Natural killer cell (primary cell): ENCODE measurements at places on chromosomes 7 and 10. TPM values are rescaled to one million over a fixed set of nuclear protein-coding genes. Genes with fewer than 3 reads are reported as not detected.

Gene ARHGAP12
- total RNA-seq = 40.2 TPM

Gene COL28A1
- total RNA-seq = 0.45 TPM

- no peaks in the 10 kb centered on the region for H3K36me3 ChIP-seq
- H3K27me3 ChIP-seq = no peaks in the 10 kb centered on the region
- H3K4me3 ChIP-seq = no peak overlapping the region
- no peak overlapping the region for H3K27ac ChIP-seq
Observed at GRCh38 chr7:1200045-1200444, 32.6 kb upstream of the UNCX start.

GRCh38 chr7:69335331-69335730 lies 262.9 kb upstream of the AUTS2 start:
- H3K27ac ChIP-seq = no peak overlapping the region
- no peaks in the 10 kb centered on the region for H3K36me3 ChIP-seq
- no peaks in the 10 kb centered on the region for H3K4me1 ChIP-seq
- H3K4me3 ChIP-seq = no peak overlapping the region

DNA sequence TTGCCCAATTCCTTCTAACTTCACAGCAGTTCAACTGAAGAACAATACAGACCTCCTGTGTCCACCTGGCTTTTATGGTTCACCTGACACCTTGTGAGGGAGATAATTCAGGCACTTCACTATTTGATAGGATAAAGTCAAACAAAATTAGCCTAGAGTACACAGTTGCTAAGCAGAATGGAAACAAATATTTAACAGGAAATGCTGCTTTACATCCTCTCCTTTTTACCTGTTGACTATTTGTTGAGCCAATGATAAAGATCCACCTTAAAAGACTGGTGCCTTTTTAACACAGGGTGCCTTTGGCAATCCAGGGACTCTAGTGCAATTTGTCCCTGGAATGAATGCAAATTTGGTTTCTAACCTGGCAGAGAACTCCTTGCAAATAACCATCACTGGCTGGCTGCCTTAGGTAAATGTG lies 39.8 kb downstream of the ITPRID1 start:
- DNase-seq = no peak
- no peak overlapping the region for H3K27ac ChIP-seq
- H3K36me3 ChIP-seq = no peaks in the 10 kb centered on the region
- H3K27me3 ChIP-seq = no peaks in the 10 kb centered on the region
- H3K4me3 ChIP-seq = no peak overlapping the region

- no peaks in the 10 kb centered on the region for H3K27me3 ChIP-seq
- DNase-seq = no peak
- H3K4me1 ChIP-seq = peaks cover 29% of the 10 kb centered on the region
- H3K36me3 ChIP-seq = no peaks in the 10 kb centered on the region
- H3K4me3 ChIP-seq = no peak overlapping the region
Observed at GRCh38 chr10:5818894-5819293, 5.7 kb upstream of the GDI2 start.

DNA sequence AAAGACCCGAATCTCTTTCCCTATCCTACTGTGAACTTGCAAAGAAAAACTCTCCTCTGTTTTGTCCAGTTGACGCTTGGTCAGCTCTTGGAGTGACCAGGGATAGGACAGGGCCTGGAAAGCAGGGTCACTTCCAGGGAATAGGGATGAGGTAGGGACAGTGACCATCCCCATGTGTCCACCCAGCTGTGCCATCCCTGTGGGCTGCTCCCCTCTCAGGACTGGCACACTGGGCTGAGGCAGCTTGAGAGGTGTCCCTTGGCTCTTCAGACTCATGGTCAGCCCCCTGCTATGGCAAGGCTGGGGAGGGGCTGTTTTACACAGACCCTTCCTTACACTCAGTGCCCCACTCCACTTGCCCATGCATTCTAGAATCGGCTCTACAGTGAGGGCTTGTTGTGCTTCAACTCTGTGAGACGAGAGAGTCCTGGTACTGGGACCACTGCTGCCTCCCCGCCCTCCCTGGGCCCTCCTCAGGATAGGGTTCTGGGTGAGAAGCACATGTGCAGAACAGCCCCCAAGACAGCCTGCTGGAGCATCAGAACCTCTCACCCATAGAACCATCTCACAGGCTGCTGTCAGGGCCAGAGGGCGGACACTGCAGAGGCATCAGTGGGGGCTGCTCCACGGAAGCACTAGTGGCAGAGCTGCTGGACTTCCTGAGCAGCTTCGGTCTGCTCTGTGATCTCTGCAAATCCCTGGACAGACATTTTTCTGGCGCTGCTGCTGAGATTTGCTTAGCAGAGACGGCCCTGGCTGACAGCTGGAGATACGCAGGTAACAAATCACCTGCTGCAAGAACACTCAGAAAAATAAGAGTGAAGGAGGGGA lies 202.8 kb upstream of the CXCL12 start:
- no peaks in the 10 kb centered on the region for H3K27me3 ChIP-seq
- DNase-seq = no peak
- H3K4me3 ChIP-seq = no peak overlapping the region
- no peaks in the 10 kb centered on the region for H3K36me3 ChIP-seq
- H3K4me1 ChIP-seq = no peaks in the 10 kb centered on the region
- H3K27ac ChIP-seq = no peak overlapping the region

- peaks cover 10% of the 10 kb centered on the region for H3K4me1 ChIP-seq
- H3K27me3 ChIP-seq = no peaks in the 10 kb centered on the region
- no peak overlapping the region for H3K4me3 ChIP-seq
- H3K36me3 ChIP-seq = no peaks in the 10 kb centered on the region
Observed at GRCh38 chr7:95436407-95436806, 1.6 kb upstream of the PON2 start.

DNA sequence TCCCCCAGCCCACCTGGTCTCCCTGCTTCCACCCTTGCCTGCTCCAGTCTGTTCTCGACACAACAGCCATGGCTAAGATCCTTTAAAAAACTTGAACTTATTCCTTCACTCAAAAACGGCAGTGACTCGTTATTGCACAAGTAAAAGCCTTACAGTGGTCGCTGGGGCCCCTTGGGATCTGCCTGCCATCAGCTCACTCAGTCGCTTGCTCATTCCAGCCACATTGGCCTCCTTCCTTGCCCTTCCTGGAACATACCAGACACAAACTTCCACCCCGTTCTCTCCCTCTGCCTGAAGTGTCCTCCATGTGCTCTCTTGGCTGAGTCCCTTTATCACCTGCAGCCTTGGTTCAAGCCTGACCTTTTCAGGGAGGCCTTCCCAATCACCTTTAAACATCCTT lies 4.7 kb downstream of the CCNY start:
- H3K4me3 ChIP-seq = no peak overlapping the region
- H3K4me1 ChIP-seq = peaks cover 21% of the 10 kb centered on the region
- DNase-seq = no peak
- H3K27ac ChIP-seq = peak overlapping the region; percentile 37
- H3K27me3 ChIP-seq = no peaks in the 10 kb centered on the region
- no peaks in the 10 kb centered on the region for H3K36me3 ChIP-seq

DNA sequence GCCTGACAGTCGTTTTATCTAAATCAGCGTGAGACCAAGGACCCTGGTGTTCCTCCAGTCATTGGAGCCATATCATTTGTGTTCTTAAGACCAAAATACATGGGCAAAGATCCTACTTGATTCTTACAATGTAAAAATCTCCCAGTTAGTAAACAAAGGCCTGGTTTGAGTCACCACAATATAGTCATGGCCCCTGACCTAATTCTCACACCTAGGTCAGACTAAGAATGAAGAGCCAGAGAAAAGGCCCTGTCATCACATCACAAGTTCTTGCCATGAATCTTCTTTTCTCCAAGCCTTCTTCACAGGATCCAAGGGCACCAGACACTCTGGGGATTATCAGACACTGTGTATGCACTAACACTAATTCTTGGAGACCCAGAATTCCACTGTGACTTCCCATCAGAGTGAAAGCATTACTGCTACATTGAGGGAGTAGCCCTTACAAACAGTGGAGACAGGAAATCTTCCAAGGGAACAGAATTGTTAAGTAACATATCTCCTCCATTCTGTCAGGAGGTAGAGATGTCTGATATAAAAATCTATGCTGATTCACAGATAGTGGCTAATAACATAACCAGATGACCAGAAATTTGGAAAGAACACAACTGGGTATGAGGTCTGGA lies 7.6 kb upstream of the ERVW-1 start:
- peaks cover 45% of the 10 kb centered on the region for H3K36me3 ChIP-seq
- no peak overlapping the region for H3K27ac ChIP-seq
- no peaks in the 10 kb centered on the region for H3K4me1 ChIP-seq
- H3K4me3 ChIP-seq = no peak overlapping the region
- H3K27me3 ChIP-seq = no peaks in the 10 kb centered on the region
- no peak for DNase-seq

DNA sequence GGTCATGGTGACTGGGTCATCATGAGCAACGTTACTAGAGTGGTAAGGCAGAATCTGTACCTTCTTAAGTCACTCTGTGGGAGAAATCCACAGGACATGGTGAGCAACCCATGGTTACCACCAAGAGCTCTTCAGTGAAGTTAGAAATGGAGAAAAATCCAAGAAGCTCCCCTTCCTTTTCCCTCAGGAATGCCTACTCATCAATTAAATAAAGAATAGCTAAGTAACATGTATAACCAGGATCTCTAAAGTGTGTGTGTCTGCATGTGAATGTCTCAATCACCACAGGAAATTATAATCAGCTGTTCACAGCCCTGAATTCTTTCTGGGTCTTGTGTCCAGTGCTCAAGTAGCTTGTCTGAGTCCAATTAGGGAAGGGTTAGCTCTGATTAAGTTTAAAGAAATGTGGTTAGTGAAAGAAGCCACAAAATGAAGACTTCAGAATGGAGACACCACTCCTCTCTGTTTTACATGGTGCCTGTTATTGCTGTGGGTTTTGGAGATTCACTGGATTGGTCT lies 73.2 kb downstream of the SEM1 start:
- no peaks in the 10 kb centered on the region for H3K4me1 ChIP-seq
- H3K4me3 ChIP-seq = no peak overlapping the region
- H3K27ac ChIP-seq = no peak overlapping the region
- no peaks in the 10 kb centered on the region for H3K36me3 ChIP-seq
- no peak for DNase-seq

DNA sequence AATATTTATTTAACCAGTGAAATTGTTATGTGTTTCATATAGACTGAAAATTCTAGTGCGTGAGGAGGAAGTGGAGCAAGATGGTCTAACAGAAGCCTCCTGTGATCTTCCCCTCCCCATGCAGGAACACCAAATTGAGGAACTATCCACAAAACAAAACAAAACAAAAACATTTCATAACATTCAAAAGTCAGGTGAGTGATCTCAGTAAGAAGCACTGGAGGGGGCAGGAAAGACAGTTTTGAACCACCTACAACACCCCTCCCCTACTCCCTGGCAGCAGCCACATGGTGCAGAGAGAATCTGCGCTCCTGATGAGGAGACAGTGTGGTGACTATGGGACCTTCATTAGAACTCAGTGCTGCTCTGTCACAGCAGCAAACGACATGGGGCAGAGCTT lies 221.9 kb upstream of the SEMA3C start:
- H3K36me3 ChIP-seq = no peaks in the 10 kb centered on the region
- no peaks in the 10 kb centered on the region for H3K4me1 ChIP-seq
- DNase-seq = no peak
- no peak overlapping the region for H3K27ac ChIP-seq
- no peak overlapping the region for H3K4me3 ChIP-seq
- no peaks in the 10 kb centered on the region for H3K27me3 ChIP-seq

DNA sequence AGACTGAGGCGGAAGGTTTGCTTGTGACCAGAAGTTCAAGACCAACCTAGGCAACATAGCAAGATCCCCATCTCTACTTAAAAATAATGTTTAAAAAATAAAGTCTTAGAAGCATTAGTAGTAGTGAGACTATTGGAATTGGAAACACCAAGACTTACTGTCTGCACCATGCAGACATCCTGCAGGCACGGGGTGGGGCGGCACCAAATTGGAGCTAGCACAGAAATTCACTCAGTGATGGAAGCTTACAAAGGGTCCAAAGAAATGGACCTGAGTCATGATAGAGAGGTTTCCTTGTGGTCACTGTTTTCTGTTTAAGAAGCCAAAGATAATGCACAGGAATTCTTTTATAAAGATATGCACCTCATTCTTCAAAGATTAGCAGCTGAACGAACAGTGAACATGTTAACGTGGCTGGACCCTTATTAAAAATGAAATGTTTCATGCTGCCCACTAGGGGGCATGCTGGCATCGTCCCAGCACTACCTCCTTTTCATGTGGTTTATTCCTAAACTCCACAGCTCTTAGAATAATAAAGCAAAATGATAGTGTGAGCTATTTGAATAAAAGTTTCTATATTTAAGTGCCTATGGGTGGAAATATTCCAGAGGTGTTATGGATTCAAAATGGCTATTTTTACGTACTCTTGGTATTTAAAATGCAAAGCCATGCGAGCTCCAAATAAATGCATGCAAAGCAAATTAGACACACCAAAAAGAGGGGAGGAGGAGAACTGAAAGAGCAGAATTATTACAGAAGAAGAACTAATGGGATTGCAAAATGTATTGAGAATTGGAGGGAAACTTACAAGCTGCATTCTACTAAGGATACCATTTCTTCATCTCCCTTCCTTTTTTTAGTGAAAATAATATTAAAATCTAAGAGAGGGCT lies 28.6 kb downstream of the PDSS1 start:
- peak; percentile 81 for DNase-seq
- peaks cover 14% of the 10 kb centered on the region for H3K4me1 ChIP-seq
- no peak overlapping the region for H3K27ac ChIP-seq
- no peak overlapping the region for H3K4me3 ChIP-seq

DNA sequence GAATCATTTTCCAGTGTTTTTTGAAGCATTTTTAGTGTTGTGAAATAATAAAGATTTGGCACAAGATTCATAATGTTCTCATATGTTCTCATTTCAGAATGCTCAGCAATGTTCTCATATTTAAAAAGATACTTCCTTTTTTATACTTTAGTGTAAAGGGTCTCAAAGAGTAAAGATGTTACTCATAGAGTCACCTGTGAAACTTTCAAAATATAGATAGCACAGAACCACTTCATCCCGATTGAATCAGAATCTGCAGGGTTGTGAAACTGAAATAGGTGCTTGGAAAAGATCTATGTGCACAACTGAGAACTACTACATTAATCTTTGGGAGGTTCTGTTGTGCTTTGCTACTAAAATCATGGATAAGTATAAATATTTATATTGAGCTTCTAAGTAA lies 144.7 kb downstream of the MDFIC start:
- H3K27ac ChIP-seq = no peak overlapping the region
- no peak overlapping the region for H3K4me3 ChIP-seq
- H3K36me3 ChIP-seq = no peaks in the 10 kb centered on the region
- no peaks in the 10 kb centered on the region for H3K4me1 ChIP-seq

GRCh38 chr7:17195576-17195975 lies 102.9 kb upstream of the AHR start:
- no peaks in the 10 kb centered on the region for H3K36me3 ChIP-seq
- no peaks in the 10 kb centered on the region for H3K4me1 ChIP-seq
- no peak overlapping the region for H3K4me3 ChIP-seq
- no peaks in the 10 kb centered on the region for H3K27me3 ChIP-seq
- no peak overlapping the region for H3K27ac ChIP-seq
- no peak for DNase-seq

DNA sequence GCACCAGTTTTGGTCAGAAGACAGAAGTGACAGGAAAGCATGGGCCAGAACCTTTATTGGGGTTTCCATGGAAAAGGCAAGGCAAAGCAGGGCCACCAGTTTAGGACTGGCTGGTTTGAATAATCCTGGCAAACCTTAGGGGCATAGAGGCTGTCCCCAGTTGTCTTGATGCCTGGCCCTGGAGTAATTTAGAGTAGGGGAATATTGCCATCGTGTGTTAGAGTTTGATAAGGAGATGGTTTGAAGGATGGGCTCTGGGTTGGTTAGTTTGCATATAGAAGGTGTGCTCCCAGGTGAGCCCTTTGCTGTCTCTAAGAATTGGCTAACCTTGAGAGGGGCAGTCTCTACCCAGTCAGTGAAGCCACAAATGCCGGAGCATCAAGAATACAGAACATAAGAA lies 79.6 kb downstream of the ZNF777 start:
- H3K27me3 ChIP-seq = no peaks in the 10 kb centered on the region
- no peaks in the 10 kb centered on the region for H3K4me1 ChIP-seq
- DNase-seq = no peak
- H3K36me3 ChIP-seq = no peaks in the 10 kb centered on the region
- no peak overlapping the region for H3K27ac ChIP-seq
- no peak overlapping the region for H3K4me3 ChIP-seq
